CD4-positive, alpha-beta T cell (primary cell): ENCODE measurements at places on chromosomes 5 and 9.

- no peak for DNase-seq
Observed at GRCh38 chr9:121700165-121700831, 48.9 kb downstream of the DAB2IP start.

DNA sequence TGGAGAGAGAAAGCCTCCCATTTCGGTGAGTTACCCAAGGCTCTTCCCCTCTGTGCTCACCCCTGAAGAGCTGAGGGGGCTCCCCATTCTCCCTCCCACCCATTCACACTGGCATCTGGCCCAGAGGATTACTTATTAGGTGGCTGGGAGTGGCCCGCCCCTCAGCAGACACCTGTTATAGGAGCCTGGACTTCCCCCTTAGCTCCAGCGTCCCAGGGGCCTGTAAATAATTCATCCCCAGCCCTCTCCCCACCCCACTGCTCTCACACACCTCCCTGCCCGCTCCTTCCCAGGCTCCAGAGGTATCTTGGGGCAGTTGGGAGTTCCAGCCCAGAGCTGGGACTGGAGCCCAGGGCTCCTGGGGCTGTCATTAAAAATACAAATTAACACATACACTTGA, 11.6 kb upstream of the SLC6A7 start:
- DNase-seq: no peak

DNA sequence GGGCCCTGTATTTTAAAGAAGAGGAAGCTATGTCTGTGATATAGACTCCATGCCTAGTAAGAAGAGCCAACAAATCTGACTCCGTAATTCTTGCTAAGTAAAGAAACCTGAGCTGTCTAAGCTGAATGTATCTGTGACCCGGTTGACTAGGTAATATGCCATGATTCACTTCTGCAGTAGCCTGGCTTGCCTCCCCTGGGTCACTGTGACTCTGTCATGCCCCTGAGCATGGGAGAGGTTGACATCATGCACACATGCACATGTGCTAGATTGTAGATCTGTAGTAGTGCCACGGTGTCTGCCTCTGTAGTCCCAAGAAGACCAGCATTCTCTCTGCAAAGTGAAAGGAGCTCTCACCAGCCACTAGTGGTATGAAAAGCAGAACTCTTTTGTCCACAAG, 9.1 kb downstream of the SLC22A5 start:
- DNase-seq: no peak

GRCh38 chr9:132260846-132261245, 93.9 kb downstream of the SETX start:
- DNase-seq: no peak

GRCh38 chr5:10578293-10578665, 14.4 kb downstream of the ANKRD33B start:
- no peak for DNase-seq

- DNase-seq: no peak
Observed at GRCh38 chr5:16521521-16522483, 56.2 kb upstream of the ZNF622 start.

DNA sequence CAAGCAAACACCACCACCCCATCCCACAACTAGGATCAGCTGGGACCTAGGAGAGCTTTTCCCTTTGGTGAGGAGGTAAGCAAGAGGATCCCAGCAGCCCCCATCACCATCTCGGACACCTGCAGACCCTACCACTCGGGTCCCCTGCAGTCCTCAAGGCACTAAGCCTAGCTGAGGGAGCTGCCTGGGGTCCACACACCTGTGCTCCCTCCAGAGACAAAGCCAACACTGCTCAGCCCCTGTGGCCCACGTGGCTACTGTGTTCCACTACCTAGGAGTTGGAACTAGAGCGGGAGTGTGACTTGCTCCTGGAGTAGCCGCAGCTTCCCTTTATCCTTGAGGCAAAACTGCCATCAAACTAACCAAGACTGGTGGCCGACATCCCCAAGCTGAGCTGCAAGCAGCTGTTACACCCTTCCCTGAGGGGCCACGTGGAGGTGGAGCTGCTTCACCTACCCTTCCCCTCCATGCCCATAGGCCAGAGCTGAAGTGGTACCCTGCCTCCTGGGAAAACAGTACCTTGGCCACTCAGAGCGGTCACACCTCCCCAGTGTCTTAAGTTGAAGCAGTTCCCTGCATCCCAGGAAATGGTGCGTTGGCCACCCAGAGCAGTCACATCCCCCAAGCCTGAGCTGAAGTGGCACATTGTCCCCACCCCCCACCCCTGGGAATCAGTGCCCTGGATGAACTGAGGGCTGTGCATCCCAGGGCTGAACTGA, 205.5 kb downstream of the CACNA1B start:
- no peak for DNase-seq

GRCh38 chr9:128937310-128938165, 9.9 kb downstream of the DOLK start:
- no peak for DNase-seq

DNA sequence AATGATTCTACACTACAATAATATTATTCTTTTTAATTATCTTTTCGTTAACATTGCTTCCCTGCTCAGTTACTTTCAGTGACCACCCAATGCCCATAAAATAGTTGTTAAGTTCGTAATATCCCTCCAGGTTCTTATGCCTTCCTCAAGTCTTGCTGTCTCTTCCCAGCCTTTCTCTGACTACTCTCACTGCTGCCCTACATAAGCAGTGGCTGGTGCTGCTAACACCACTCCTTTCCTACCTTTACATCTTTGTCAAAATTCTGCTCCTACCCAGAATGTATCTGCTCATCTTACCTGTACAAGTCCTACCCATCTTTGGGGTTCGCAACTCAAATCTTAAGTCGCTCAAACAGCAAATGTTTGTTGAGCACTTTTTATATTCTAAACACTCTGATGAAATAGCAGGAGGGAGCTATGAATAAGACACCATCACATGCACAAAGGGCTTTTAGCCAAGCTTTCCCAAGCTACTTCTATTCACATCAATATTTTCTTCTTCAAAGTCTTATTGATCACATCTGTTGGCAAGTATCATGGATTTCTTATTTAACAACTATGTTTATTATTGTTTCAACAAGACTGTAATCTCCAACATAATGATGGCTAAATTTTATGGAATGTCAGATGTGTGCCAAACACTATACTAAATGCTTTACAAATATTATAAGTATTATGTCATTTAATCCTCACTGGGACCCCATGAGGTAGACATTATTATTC, 29.5 kb downstream of the SLC25A46 start:
- no peak for DNase-seq
